NCI-H2171 treated with DMSO at 0.1 percent for 48 hours (cell line): ENCODE measurements at places on chromosomes 4 and X.

- peak; percentile 1 for DNase-seq
These were observed 98.0 kb upstream of the NDP start for GRCh38 chrX:44071070-44071645.

DNA sequence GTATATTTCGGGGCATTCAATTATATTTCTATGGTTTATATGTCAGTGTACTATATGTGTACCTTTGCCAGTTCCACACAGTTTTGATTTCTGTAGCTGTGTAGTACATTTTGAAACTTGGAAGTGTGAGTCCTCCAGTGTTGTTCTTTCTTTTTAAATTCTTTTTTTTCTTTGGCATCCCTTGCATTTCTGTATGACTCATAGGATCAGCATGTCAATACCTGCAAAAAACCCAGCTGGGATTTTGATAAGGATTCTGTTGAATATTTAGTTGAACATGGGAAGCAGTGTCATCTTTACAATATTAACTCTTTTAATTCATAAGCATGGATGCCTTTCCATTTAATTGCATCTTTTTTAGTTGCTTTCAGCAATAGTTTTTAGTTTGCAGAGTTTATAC lies 100.0 kb downstream of the SH3BGRL start:
- no peak for DNase-seq

DNA sequence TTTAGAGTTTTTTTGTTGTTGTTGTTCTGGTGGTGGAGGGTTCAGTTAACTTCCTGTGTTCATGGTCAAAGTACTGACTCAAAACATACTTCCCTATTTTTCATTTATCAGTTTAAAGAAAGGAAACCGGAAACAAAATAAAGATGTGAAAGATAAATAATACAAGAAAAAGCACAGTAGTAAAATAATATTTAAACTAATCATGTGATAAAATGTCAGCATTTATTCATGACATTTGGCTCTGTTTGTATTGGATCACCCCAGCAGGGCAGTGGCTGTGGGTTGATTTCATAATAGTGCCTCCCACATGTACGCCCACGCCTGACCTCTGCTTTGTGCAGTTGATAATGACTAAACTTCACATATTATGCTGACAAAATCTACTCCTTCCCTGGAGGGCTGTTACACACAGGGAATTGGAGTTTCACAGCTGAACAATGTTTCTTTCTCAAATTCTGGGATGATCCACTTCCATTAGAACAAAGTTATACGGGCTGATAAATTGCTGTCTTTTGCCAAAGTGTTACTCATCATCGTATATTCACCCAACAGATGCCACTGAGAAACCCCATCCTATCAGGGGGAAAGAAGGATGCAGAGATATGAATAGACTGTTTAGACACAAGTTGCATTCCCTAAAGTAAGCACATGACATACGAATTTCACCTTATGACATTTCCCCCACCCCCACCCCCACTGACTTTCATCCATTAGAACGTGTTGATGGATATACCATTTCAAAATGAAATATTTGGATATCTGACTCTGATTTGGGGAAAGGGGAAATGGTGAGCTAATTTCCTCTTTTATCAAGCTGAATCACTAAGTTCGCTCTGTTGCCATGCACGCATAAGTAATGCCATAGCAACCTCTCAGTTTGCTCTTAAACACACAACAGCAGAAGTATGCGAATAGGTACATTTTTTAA lies 48.3 kb downstream of the AMELX start:
- DNase-seq, result no peak

- no peak for DNase-seq
These were observed 105.8 kb upstream of the DCAF12L1 start for GRCh38 chrX:126658447-126658846.

DNA sequence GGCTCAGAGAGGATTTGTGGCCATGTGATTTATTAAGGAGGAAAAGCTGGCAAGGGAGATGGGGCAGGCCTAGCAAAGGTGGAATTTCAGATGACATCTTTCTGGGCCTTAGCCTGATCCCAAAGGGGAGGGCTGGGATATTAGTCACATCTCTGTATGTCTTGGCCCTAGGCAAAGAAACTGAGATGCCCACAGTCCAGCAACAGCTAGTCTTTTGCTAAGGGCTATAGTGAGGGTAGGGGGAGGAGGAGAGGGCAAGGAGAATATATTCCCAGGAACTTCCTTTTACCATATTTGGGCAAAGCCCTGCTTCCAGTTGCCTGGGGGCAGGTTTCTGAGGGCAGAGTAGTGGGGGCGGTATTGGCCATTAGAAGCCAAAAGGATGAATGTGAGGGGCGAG lies 209.8 kb upstream of the NR3C2 start:
- no peak for DNase-seq

DNA sequence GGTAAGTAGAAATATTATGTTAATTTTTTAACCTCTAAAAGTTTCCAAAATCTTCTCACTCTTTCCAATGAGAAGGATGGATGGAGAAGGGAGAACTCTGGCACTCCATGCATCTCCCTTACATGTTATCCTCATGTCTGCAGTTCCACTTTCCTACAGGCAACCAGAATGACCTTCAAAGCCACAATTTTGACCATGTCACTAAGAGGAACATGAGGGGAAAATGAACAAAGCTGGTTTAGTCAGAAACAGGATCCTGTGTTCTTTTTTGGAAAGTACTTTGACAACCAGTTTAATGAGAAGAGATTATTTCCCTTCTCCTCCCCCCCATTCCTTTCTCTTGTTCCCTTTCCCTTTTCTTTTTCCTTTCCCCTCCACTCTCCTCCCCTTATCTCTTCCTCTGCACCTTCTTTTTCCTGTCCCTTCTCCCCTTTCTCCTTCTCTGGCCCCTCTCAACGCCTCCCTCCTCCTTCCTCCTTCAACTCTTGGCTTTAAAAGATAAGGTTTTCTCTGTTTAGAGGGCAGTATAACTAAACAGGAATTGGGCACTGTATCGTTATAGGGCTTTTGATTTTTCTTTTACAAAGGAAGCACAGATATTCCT lies 42.5 kb downstream of the DTHD1 start:
- no peak for DNase-seq

- DNase-seq, result no peak
These were observed 1837.0 kb upstream of the PCDH7 start for GRCh38 chr4:28883211-28883610.

- no peak for DNase-seq
These were observed 65.6 kb downstream of the MCF2 start for GRCh38 chrX:139642241-139642927.

GRCh38 chrX:140434347-140434746 lies 70.5 kb downstream of the SOX3 start:
- no peak for DNase-seq

GRCh38 chr4:40373636-40374035 lies 38.5 kb downstream of the CHRNA9 start:
- no peak for DNase-seq

DNA sequence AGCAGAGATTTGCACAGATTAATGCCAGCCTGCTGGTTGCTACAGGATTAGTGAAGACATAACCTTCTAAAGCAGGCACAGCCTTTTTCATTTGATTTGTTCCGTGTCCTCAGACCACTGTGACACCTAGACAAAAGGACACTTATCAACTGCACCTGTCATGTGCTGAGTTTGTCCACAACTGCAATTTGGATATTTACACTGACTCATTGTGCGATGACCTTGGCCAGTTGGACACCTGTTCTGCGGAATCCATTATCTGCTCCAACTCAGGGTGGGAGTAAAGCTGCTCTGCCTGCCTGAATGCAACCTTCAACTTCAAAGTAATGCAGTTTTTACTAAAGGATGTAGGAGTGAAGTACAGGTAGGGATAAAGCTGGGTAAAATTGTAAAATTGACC lies 4.1 kb upstream of the NR0B1 start:
- no peak for DNase-seq

GRCh38 chr4:19301527-19301926 lies 950.2 kb upstream of the SLIT2 start:
- no peak for DNase-seq

- no peak for DNase-seq
These were observed 88.8 kb upstream of the HPRT1 start for GRCh38 chrX:134371133-134371532.

DNA sequence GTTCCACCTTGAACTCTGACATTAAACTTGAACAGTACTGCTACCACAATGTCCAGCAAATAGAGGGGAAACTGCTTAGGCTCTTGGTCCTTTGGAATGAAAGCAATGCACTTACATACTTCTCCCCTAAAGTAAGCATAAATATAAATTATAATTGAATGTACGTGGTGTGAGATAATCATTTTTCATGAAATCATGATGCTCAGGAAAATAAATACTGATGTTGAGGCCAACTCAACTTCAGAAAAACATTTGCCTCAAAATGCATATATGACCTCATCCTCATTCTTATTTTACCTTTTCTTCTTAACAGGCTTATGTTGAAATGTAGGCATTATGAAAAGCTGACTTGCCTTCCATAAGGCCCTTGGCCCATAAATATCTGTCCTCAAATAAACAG lies 166.3 kb downstream of the KDR start:
- no peak for DNase-seq

- DNase-seq, result no peak
These were observed 2.8 kb downstream of the PCDH19 start for GRCh38 chrX:100407147-100407783.

- DNase-seq, result no peak
These were observed 178.9 kb upstream of the SPRY1 start for GRCh38 chr4:123217664-123218063.

GRCh38 chrX:134677332-134677731 lies 19.1 kb upstream of the PLAC1 start:
- DNase-seq, result no peak

DNA sequence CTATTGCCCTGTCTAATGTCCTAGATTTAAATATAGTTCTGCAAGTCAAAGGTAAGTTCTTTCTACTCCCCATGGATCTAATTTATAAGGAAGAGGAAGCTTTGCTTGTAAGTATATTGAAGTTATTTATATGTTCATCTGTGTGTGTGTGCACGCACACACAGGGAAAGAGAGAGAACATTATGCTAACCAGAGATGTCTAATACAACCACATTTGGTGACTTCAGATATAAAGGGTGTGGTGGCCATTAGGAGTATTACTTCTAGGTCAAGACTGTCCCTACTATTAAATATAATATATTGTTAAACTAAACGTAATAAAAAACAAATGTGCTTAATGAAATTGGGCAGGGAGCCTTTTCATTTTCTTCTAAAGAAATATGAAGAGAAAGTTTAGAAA lies 4.1 kb downstream of the DCK start:
- no peak for DNase-seq

DNA sequence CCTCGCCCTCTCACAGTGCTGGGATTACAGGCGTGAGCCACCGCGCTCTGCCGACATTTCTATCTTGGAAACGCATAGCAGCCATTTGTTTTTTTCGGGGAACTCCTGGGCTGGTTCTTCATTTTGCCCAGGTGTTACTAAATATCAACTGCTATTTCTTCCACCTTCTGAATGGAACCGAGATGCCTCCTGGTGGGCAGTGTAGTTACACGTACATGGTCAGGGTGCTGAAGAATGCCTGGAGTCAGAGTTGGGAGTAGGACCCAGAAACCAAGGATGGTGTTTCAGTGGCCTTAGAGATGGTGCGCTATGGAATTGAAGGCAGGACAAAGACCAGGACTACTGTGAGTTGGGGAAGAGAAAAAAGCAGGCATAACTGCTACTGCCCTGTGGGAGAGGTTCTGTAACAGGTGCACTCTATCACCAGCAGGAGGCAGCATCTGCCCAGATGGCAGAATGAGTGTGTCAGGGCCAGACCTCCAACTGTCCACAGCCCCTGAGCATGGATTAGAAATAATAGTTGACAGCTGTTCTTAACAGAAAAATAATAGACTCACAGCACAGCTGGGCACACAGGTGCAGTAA lies 81.7 kb downstream of the ZC4H2 start:
- no peak for DNase-seq

DNA sequence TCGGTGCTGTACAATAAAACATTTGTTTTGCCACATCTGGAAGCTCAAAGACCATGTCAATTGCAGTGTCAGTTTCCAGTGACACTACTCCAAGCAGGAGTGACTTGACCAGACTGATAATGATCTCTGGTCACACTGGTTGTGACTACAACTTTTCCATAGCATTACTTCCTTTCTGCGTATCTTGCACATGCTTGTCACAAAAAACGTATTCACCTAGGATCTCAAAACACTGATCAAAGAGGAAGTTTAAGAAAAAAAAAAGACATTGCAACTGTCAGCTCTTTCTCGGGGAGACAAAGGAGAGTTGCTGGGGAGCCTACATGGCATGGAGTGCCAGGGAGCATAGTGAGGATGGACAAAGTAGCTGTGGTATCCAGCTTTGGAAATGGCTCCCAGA lies 60.6 kb downstream of the OPHN1 start:
- DNase-seq, result no peak

- no peak for DNase-seq
These were observed 112.8 kb upstream of the HPF1 start for GRCh38 chr4:169870507-169870906.

DNA sequence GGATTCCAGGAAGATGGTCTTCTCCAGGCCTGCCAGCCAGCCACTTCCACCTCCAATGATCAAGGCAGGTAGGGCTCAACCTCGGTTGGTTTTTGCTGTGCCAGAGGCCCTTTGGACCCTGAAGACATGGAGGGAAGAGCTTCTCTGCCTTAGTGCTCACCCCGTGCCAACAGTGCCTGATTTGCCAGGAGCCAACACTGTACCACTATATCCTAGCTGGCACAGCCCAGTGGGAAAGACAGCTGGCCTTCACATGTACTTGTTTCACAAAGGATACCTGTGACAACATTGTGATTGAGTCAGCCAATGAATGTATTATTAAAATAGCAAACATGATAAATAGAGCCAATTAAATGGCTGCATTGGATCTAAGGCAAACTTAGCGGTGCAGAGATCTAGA lies 51.9 kb upstream of the PRPS1 start:
- DNase-seq, result no peak

GRCh38 chrX:132270699-132271098 lies 51.5 kb upstream of the RAP2C start:
- no peak for DNase-seq

- DNase-seq, result peak; percentile 53
These were observed 886 bp upstream of the NDST3 start for GRCh38 chr4:118033148-118034052.

DNA sequence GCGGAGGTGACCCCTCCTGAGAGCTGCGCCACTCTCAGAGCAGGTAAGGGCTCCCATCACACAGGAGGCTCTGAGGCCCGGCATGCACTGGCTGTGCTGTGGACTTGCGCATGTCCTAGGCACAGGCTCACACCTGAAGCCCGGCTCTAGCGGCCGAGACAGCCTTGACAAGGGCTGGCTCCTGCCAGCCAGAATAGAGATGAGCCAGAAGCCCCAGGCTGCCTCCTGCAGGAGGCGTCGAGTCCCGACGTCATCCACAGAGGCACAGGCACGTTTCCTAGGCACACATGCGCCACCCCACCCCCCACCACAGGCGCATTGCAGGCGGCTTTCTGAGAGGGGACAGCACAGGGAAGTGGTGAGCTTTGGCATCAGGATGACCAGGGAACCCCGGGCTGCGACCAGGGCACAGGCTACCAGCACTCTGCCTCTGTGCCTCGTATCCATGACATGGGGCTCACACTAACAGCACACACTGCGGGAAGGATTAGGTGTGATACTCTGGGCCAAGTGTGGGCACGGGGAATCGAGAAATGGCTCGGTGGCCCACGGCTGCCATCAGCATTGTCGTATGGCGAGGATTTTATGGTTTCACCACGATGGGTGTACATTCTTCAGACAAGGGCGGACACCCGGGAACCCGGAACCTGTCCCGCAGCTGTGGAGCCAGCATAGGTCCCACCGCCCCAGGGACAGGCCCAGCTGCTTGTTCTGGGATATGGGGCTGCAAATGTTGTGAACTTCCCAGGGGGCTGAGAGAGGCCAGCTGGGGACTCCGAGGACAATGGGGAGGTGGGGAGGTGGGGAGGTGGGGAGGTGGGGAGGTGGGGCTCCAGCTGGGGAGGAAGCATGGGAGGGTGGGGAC lies 90.7 kb upstream of the ADRA2C start:
- DNase-seq, result no peak

GRCh38 chr4:139154134-139154421 lies 22.9 kb downstream of the ELF2 start:
- DNase-seq, result no peak
